ENCODE measurements at places on chromosomes 3 and 15. TPM values are rescaled to one million over a fixed set of nuclear protein-coding genes. Genes with fewer than 3 reads are reported as not detected.

The GOLGA8A gene
- 36.1 TPM for total RNA-seq

The MORC1 gene
- 0.06 TPM for total RNA-seq

DNA sequence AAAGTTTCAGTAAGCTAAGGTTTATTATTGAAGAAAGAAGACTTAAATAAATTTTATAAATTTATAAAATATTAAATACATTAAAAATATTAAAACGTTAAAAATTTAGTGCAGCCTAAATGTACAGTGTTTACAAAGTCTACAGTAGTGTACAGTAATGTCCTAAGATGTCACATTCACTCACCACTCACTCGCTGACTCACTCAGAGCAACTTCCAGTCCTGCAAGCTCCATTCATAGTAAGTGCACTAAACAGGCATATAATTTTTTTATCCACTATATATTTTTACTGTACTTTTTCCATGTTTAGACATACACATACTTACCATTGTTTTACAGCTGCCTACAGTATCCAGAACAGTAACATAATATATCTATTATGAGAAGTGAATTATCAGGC lies 51.5 kb downstream of the TJP1 start:
- no peak for DNase-seq

GRCh38 chr3:105611304-105612192 lies 244.8 kb downstream of the ALCAM start:
- no peak for DNase-seq

GRCh38 chr15:70438776-70439175 lies 324.6 kb downstream of the UACA start:
- DNase-seq, result no peak

The RBSN gene
- total RNA-seq, result 24.0 TPM

Measured in kidney (tissue), 22 donors.